ENCODE measurements at places on chromosomes 16 and 17.

DNA sequence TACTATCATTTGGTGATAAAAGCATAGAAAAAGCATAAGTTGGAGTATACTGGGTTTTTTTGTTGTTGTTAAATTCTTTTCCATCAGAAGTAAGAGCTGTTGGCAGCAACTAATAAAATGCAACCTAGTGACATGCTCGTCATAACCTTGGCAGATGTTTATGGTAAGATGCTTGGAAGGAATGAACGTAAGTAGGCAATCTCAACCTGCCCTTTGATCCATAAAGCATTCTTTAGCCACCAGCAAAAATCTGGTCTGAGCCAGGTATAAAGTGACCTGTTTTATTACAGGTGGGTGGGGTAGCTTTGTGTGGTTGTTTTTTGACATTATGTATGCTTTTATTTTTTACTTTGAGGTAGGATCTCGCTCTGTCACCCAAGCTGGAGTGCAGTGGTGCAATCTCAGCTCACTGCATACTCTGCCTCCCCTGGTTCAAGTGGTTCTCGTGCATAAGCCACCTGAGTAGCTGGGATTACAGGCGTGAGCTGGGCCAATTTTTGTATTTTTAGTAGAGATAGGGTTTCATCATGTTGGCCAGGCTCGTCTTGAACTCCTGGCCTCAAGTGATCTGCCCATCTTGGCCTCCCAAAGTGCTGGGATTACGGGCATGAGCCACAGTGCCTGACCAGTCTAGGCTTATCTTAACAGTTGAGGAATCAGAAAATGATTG is 22.0 kb downstream of the WSB1 start:
- DNase-seq = no peak

GRCh38 chr17:77045441-77046041 is 95.2 kb upstream of the SEC14L1 start:
- DNase-seq = no peak

- DNase-seq = peak; percentile 51
Observed at GRCh38 chr17:48626245-48627117, at the start of gene HOXB9. Gene HOXB9, minus strand, starts transcription at chr17:48626358. Its CDS starts 89 bp downstream, at chr17:48626269.

- no peak for DNase-seq
Observed at GRCh38 chr16:83954577-83955016, 1.6 kb downstream of the OSGIN1 start.

DNA sequence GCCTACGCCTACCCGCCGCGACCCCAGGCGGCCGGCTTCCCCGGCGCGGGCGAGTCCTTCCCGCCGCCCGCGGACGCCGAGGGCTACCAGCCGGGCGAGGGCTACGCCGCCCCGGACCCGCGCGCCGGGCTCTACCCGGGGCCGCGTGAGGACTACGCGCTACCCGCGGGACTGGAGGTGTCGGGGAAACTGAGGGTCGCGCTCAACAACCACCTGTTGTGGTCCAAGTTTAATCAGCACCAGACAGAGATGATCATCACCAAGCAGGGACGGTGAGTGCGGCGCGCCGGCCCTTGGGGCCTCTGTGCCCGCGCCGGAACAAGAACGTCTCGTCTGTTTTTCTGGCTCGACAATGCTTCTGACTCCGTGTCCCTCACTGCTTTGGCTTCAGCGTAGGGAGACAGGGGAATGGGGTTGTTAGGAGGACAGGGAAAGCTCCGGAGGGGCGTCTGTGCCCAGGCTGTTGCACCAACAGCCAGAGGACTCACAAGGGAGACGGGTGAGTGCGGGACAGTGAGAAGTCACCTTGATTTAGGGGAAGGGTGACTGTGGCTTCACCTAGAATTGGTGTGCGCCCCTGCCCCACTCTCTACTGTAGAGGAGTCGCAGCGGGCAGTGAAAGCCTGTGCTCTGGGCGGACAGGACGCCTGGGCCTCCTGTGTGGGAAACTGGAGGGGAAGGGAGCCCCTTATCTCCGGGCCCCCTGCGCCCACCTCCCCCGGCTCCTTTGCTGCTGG is 806 bp downstream of the TBX21 start:
- peak; percentile 7 for DNase-seq

GRCh38 chr16:22222006-22222405 is 15.9 kb downstream of the EEF2K start:
- no peak for DNase-seq

DNA sequence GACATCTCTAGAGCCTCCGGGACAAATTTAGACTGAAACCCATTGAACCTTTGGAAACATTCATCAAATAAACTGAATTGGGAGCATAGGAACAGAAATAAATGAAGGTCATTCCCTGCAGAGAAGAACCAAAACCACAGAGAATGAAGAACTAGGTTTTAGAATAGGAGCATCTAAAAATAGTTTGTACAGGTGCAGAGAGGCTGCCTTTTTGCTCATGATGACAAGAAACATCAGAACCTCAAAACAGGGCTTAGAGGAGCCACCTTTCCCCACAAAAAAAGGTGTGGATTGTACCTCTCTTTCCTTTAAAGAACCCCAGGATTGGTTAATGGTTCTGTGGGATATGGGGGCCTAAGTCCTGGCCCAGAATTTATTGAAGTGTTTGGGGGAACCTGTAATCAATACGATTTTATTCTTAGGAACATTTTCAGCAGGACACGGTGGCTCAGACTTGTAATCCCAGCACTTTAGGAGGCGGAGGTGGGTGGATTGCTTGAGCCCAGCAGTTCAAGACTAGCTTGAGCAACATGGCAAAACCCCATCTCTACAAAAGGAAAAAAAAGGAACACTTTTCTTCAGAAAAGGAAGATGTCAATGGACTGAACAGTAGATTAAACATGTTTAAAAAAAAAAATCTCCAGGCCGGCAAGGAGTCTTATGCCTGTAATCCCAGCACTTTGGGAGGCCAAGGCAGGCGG is 37.7 kb upstream of the SLC47A1 start:
- no peak for DNase-seq

DNA sequence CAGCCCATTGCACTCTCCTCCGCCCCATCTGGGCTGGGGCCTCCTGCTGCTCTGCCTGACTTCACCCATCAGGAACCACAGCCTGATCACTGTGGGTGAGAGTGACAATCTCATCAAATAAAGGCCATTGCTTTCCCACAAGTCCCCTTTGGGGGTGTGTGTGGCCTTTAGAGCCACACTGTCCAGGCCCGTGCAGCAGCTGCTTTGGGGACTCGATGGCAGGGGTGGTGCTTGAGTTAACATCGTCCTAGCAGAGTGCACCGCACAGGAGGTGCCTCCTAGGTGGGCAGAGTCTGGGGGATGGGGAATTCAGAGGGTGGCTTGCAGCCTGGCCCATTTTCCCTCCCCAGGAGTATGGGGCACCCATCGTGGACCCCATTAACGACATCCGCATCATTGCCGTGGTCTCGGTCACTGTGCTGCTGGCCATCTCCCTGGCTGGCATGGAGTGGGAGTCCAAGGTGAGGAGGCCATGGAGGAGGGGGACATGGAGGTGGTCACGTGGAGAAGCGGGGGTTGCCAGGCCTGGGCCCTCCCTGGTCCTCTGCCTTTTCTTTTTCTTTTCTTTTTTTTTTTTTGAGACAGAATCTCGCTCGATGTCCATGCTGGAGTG is 5.4 kb downstream of the SLC12A3 start:
- DNase-seq = no peak

DNA sequence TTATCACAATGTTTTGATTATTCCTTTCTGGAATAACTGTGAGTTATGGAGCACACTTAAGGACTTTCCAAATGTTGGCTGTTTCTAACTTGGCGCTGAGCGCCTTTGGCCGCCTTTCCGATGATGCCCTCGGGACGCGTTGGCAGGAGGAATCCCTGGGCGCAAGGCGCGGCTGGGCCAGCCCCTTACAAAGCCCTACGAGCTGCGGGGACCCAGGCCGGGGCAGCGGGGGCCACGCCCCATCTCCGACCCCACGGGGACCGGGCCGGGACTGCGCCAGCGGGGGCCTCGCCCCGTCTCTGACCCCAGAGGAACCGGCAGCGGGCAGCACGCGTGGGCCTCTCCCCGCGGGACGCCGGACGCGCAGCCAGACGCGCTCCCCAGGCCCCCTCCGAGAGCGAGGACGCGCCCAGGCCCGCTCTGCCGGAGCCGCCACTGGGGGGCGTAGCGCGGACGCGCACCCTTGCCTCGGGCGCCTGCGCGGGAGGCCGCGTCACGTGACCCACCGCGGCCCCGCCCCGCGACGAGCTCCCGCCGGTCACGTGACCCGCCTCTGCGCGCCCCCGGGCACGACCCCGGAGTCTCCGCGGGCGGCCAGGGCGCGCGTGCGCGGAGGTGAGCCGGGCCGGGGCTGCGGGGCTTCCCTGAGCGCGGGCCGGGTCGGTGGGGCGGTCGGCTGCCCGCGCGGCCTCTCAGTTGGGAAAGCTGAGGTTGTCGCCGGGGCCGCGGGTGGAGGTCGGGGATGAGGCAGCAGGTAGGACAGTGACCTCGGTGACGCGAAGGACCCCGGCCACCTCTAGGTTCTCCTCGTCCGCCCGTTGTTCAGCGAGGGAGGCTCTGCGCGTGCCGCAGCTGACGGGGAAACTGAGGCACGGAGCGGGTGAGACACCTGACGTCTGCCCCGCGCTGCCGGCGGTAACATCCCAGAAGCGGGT is at the start of gene GAA:
TSS of gene GAA (plus strand) at position 571 of the 935 bp plus-strand sequence. CDS start 3,006 bp downstream, outside the sequence.
- peak; percentile 85 for DNase-seq

GRCh38 chr16:24984903-24985675 is 30.1 kb downstream of the ARHGAP17 start:
- no peak for DNase-seq

DNA sequence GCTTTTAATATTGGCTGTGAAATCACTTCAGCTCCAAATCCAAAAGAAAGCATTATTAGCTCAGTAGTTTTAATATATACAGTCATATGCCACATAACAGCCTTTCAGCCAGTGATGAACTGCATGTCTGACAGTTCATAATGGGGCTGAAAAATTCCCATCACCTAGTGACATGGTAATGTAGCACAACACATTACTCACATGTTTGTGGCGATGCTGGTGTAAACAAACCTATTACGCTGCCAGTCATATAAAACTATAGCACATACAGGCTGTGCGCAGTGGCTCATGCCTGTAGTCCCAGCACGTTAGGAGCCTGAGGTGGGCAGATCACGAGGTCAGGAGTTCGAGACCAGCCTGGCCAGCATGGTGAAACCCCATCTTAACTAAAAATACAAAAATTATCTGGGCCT is 92.2 kb downstream of the TUBD1 start:
- DNase-seq = no peak

DNA sequence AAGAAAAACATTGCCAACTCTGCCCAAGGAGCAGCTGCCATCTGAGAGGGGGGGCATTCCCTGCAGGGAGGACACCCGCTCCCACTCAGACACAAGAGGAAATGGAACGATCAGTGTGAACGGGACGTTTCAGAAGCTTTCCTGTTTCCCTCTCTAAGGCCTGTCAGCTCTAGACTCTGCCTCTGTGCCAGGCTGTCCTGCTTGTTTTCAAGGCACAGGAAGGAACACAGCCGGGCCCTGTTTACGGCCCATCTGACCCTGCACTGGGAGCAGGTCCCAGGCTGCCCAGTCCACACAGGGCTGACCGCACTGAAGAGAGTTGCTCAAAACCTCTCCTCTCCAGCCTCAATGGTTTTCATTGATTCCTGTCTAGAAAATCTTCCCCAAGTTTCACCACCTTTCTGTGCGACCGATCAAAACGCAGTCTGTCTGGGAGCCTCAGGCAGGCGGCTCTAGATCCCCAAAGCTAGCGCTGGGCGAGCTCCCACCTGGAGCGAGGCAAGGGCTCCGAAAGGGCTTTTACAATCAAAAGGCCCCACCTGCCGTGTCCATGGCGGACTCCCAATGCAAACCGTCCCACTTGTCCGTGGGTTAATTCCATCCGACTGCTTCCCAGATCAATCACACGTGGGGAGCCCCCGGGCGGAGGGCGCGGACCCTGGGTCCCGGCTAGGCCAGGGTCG is 1.5 kb downstream of the PIEZO1 start:
- peak; percentile 34 for DNase-seq

DNA sequence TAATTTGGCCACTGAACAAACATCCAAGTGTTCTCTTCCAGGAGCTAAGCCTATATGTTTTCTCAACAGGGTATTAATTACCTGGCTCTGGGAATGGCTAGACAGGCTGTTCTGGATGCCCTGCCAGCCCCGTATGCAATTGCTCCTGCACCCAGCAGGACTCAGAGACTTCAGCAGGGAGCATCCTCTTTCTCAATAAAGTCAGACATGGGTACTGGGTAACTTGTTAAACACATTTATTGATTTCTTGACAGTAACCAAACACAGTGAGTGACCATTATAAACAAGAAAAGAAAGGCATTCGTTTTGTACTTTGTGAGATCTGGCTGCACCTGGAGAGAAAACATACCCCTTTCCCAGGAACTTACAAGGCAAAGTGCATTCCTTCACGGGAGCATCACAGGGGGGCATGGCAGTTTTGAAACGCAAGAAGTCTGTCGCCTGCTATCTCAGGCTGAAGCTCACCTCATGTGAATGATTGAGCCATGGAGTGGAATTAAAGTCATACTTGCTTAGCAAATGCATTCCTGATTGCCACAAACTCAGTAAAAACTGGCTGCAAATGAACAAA is 369.8 kb downstream of the UTP18 start:
- no peak for DNase-seq

- no peak for DNase-seq
Observed at GRCh38 chr17:43020030-43020621, 2.1 kb downstream of the VAT1 start.

- DNase-seq = no peak
Observed at GRCh38 chr17:4189280-4189679, 46.3 kb downstream of the CYB5D2 start.

GRCh38 chr17:78826836-78827509 is 13.6 kb downstream of the USP36 start:
- no peak for DNase-seq

DNA sequence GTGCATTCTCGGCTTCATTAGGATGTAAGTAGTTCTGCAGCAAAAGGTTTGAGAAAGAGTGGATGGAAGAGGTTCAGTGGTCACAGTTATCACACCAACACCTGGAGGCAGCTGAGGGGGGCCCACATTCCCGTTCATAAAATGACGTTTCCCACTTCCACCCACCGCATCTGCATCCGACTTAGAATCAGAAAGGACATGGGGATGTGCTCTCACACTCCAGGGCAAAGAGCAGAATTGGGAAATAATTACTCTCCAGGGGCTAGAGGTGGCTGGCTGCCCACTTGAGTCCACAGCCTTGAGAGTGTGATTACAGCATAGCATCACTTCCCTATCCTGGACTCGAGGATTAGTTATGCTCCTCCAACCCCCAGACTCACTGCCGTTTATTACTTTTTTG is 122.0 kb downstream of the CPPED1 start:
- DNase-seq = no peak

DNA sequence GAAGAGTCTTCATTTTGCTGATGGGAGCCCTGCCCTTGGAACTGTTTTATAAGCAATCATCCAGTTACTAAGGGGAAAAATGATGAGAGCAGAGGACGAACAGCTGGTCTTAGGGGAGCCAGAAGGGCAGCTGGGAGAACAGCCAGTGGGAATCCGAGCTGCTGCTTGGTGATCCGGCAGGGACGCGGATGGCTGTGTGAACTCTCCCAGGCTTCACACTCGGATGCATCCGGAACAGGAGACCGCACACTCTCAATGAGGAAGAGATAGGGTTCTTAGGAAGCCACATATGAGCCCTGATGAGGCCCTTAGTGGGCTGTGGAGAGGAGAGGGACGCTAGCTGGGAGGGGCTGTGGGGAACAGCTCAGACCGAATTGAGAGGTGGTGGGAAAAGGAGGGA is 5.0 kb upstream of the CACNG5 start:
- no peak for DNase-seq
